Activated naive CD8-positive, alpha-beta T cell treated with anti-CD3 and anti-CD28 coated beads for 36 hours (primary cell): ENCODE measurements at places on chromosomes 5 and 9. TPM values are rescaled to one million over a fixed set of nuclear protein-coding genes. Genes with fewer than 3 reads are reported as not detected.

DNA sequence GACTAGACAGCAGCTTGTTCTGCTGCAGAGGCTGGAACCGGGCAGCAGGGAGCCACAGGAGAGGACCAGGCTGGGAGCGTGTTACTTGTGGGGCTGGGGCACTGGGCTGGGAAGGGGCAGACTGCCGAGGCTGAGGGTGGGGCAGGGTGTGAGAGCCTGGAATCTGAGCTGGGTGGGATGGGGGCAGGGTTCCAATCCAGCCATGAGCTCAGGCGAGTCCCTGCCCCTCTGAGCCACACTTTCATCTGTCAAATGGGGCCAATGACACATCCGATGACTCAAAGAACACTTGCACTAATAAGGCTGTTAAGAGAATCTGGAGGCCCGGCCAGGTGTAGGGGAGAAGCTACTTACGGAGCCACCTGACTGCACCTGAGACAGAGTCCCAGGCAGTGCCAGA lies 18.7 kb upstream of the WDR38 start:
- no peak overlapping the region for H3K4me3 ChIP-seq
- H3K36me3 ChIP-seq = no peaks in the 10 kb centered on the region
- H3K4me1 ChIP-seq = no peaks in the 10 kb centered on the region
- no peak overlapping the region for H3K27ac ChIP-seq
- peaks cover 38% of the 10 kb centered on the region for H3K27me3 ChIP-seq

DNA sequence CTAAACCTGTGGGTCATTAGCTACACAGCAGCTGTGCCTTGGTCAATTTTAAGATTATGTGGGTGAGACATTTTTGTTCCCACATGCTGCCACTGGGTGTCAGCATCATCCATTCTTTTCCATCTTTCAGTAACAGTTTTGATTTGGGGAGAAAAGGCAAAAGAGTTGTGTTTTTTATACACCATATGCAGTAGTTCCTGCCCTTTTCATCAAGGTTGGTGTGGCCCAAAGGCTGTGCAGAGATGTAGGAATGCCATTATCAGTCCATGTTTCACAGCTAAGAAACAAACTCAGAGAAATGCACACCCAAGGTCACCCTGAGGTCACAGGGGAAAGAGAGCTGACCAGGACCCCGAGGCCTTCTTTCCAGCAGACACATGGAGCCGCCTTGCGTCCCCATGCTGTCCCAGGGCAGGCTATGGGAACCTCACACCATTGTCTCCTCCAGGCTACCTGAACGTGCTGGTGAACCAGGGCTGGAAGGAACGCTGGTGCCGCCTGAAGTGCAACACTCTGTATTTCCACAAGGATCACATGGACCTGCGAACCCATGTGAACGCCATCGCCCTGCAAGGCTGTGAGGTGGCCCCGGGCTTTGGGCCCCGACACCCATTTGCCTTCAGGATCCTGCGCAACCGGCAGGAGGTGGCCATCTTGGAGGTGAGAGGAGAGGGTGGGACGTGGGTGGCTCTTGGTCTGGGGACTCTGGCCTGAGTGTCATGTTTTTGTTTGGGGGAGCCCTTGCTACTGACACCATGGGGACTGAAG lies 27.8 kb upstream of the GRPEL2 start:
- H3K36me3 ChIP-seq = no peaks in the 10 kb centered on the region
- H3K4me1 ChIP-seq = no peaks in the 10 kb centered on the region
- no peak for DNase-seq

DNA sequence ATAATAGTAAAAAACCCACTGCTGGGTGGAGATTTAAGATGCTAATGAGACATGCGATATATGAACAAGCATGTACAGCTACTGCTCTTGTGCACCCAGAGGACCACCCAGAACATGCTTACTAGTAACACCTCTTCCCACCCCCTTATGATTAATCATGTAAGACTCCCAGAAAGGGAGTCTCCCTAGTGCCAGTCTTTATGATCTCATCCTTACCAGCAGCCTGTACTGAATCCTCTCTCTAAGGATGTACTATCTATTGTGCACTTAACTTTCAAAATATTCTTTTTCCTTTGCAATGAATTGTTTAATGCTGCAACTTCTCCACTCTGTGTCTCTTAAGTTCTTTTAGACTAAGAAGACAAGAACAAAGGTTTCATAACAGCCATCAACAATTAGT lies 9.1 kb upstream of the MAT2B start:
- no peak overlapping the region for H3K27ac ChIP-seq
- no peaks in the 10 kb centered on the region for H3K27me3 ChIP-seq
- no peak for DNase-seq

DNA sequence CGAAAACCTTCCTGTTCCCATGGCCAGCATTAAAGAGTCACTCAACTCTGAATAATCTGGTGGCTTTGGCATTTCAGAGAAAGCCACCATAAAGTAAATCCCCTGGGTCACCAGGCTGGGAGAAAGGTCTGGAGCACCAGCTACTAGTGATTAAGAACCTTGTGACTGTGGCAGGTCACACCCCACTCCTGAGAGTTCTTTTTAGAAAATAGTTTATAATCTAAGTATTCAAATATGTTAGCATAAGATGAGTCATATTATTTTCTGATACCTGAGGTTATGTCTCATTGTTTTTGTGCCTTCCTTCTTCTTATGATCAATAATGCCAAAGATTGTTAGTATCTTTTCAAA lies 351.7 kb downstream of the ARRDC3 start:
- DNase-seq = no peak
- peaks cover 18% of the 10 kb centered on the region for H3K27me3 ChIP-seq
- no peaks in the 10 kb centered on the region for H3K36me3 ChIP-seq
- H3K27ac ChIP-seq = no peak overlapping the region
- peaks cover 2% of the 10 kb centered on the region for H3K4me1 ChIP-seq
- H3K4me3 ChIP-seq = no peak overlapping the region

GRCh38 chr9:89863141-89863540 lies 258.3 kb downstream of the GADD45G start:
- no peak overlapping the region for H3K27ac ChIP-seq
- H3K27me3 ChIP-seq = no peaks in the 10 kb centered on the region

- H3K36me3 ChIP-seq = no peaks in the 10 kb centered on the region
- no peak overlapping the region for H3K4me3 ChIP-seq
- peaks cover 12% of the 10 kb centered on the region for H3K4me1 ChIP-seq
Measured at GRCh38 chr5:180647465-180647864, 1.9 kb downstream of the FLT4 start.

DNA sequence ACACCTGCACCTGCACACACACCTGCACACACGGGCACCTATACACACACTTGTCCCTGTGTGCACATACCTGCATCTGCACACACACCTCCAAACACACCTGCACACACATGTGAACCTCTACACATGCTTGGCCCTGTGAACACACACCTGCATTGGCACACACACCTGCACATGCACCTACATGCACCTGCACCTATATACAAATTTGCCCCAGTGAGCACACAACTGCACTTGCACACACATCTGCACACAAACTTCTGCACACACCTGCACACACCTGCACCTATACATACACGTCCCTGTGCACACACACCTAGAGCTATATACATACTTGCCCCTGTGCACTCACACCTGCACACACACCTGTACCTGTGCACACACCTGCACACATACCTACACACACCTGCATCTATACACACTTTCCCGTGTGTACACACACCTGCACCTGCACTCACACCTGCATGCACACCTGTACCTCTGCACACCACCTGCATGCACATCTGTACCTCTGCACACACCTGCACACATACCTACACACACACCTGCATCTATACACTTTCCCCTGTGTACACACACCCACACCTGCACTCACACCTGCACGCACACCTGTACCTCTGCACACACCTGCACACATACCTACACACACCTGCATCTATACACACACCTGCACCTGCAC lies 21.5 kb upstream of the LPCAT1 start:
- H3K4me3 ChIP-seq = no peak overlapping the region
- no peaks in the 10 kb centered on the region for H3K4me1 ChIP-seq
- H3K36me3 ChIP-seq = no peaks in the 10 kb centered on the region
- H3K27me3 ChIP-seq = no peaks in the 10 kb centered on the region
- DNase-seq = no peak
- H3K27ac ChIP-seq = no peak overlapping the region

DNA sequence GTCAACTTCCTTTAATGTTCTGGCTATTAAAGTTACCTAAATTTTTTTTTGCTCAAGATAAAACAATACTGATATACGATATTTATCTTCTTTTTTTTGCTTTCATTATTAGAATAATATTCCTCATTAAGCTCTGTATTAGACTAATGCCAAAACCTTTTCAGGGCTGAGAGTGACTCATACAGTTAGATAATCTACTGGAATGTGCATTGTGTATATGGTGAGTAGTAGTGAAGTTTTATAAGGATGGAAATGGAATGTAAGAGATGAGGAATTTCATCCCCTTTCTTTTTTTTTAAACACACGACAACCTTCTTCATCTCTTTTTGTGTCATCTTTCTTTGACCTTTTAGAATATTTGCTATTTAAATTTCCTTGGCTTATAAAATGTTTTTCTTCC lies 268.6 kb downstream of the ISL1 start:
- no peak overlapping the region for H3K27ac ChIP-seq
- H3K4me3 ChIP-seq = no peak overlapping the region
- no peaks in the 10 kb centered on the region for H3K27me3 ChIP-seq
- no peaks in the 10 kb centered on the region for H3K36me3 ChIP-seq
- DNase-seq = no peak

- H3K4me3 ChIP-seq = no peak overlapping the region
- H3K36me3 ChIP-seq = peaks cover 34% of the 10 kb centered on the region
- H3K27ac ChIP-seq = no peak overlapping the region
- peaks cover 37% of the 10 kb centered on the region for H3K4me1 ChIP-seq
- H3K27me3 ChIP-seq = no peaks in the 10 kb centered on the region
- no peak for DNase-seq
Measured at GRCh38 chr9:137708590-137709284, 89.9 kb downstream of the EHMT1 start.

DNA sequence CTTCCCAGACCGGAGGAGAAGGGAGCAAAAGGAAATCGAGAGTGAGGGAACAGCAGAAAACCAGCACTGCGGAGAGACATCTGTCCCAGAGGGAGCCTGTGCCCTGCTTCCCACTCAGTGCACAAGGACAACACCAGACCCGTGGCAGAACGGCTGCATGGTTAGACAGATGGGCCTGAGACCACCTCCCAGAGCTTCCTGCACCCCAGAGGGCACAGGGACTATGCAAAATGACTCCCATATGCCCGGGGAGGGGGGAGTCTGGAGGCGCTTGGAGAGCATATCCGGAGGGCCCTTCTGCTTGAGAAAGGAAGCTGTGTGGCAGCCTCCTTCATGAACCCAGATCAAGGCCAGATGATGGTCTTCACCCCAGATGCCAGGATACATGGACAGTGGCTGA lies 26.6 kb downstream of the TLX3 start:
- H3K4me3 ChIP-seq = no peak overlapping the region
- no peak overlapping the region for H3K27ac ChIP-seq
- no peaks in the 10 kb centered on the region for H3K36me3 ChIP-seq

Gene C1QTNF2
- not detected for total RNA-seq

Gene CAMK4
- 68.0 TPM for total RNA-seq

Gene ANKHD1
- 86.7 TPM for total RNA-seq

Gene LHX3
- total RNA-seq = not detected

Gene GGTA1
- total RNA-seq = not detected

Gene CCDC192
- total RNA-seq = not detected

Gene RNF208
- total RNA-seq = 6.0 TPM
